ENCODE measurements at places on chromosomes 11 and 22.
A peak's percentile ranks its signal among the peaks of the same experiment; 100 is the strongest.

GRCh38 chr11:84455691-84456090, 1169.5 kb upstream of the CCDC90B start:
- no peaks in the 10 kb centered on the region for H3K4me1 ChIP-seq
- no peaks in the 10 kb centered on the region for H3K36me3 ChIP-seq

- peak overlapping the region; percentile 95 for H3K4me3 ChIP-seq
- no peak overlapping the region for H3K27ac ChIP-seq
- H3K4me1 ChIP-seq = peaks cover 21% of the 10 kb centered on the region
These were observed 800 bp downstream of the KCTD21 start for GRCh38 chr11:78187366-78188285.

- H3K4me3 ChIP-seq = no peak overlapping the region
- H3K36me3 ChIP-seq = no peaks in the 10 kb centered on the region
- H3K27me3 ChIP-seq = no peaks in the 10 kb centered on the region
- H3K4me1 ChIP-seq = peaks cover 2% of the 10 kb centered on the region
These were observed 28.2 kb downstream of the KCTD17 start for GRCh38 chr22:37079668-37080171.

GRCh38 chr22:41668971-41669911, 19.4 kb downstream of the SNU13 start:
- H3K4me1 ChIP-seq = peaks cover 15% of the 10 kb centered on the region
- H3K36me3 ChIP-seq = peaks cover 15% of the 10 kb centered on the region
- H3K4me3 ChIP-seq = no peak overlapping the region
- no peaks in the 10 kb centered on the region for H3K27me3 ChIP-seq

DNA sequence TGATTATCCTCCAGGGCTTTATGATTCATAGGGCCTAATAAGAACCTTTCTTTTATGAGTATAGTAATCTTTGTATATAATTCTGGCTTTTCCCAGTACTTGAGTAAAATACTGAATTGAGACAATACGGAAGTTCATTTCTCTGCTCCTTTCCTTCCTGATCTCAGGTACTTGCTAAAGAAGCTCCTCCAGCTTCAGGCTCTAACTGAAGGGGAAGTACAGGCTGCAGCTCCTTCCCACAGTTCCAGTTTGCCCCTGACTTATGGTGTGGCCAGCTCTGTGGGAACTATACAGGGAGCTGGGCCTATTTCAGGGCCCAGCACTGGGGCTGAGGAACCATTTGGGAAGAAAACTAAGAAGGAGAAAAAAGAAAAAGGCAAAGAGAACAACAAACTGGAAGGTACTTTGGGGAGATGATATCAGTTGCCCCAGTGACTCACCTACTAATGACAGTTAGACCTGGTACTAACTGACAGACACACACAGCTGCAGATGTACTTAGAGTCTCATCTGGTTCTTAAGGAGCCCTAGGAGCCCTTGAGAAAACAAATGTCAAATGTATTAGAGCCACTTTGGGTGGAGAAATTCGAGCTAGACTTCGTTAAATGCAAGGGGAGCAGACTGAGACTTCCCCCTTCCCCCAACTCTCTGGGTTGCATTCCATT, 3.0 kb downstream of the TBRG1 start:
- H3K4me3 ChIP-seq = no peak overlapping the region
- H3K4me1 ChIP-seq = peaks cover 16% of the 10 kb centered on the region
- H3K27me3 ChIP-seq = no peaks in the 10 kb centered on the region
- H3K27ac ChIP-seq = no peak overlapping the region
- peaks cover 4% of the 10 kb centered on the region for H3K36me3 ChIP-seq

Measured in Karpas-422 (cell line).